ENCODE measurements at places on chromosomes 12 and 14.
A peak's percentile ranks its signal among the peaks of the same experiment; 100 is the strongest.

- no peak for DNase-seq
Observed at GRCh38 chr12:27922531-27923139, 49.9 kb downstream of the PTHLH start.

GRCh38 chr12:58459191-58459590, 461.1 kb downstream of the LRIG3 start:
- DNase-seq, result no peak

GRCh38 chr12:45469902-45470301, 254.0 kb downstream of the ANO6 start:
- no peak for DNase-seq

DNA sequence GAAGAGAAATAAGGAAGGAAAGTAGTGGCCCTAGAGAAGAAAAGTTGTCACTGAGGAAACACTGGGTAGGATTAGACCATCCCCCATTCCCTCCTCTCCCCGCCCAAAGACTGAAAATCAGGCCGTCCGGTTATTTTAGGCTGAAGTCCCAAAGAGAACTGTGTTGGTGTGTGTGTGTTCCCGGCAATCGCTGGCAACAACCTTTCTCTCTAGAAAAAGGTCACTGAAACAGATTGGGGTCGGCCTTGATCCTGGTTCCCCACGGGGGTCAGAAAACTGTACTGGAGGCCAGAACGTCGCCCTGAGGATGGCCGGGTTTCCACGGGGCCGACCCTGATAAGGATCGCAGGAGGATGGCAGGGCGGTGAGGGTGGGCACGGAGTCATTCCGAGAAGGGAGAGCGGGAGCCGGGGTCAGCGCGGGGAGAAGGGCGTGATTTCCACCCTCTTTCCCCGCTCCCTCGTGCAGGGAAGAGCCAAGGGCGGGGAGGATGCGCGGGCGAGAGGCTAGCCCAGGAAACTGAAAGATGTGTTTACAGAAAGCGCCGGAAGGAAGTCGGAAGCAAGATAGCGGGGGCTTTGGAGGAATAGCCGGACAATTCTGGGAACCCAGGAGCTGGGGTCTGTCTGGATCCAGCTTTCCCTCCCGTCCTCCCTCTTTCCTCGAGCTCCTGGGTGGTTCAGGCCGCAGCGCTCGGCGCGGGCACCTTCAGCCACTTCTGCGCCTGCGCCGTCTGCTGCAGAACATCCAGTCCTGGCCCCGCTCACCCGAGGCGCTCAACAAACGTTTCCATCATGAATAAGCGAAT, 25.3 kb upstream of the SPTLC2 start:
- DNase-seq, result peak; percentile 51

- no peak for DNase-seq
Observed at GRCh38 chr14:93018366-93018765, 95.4 kb downstream of the CHGA start.

GRCh38 chr14:92435154-92435553, 78.4 kb upstream of the RIN3 start:
- no peak for DNase-seq

DNA sequence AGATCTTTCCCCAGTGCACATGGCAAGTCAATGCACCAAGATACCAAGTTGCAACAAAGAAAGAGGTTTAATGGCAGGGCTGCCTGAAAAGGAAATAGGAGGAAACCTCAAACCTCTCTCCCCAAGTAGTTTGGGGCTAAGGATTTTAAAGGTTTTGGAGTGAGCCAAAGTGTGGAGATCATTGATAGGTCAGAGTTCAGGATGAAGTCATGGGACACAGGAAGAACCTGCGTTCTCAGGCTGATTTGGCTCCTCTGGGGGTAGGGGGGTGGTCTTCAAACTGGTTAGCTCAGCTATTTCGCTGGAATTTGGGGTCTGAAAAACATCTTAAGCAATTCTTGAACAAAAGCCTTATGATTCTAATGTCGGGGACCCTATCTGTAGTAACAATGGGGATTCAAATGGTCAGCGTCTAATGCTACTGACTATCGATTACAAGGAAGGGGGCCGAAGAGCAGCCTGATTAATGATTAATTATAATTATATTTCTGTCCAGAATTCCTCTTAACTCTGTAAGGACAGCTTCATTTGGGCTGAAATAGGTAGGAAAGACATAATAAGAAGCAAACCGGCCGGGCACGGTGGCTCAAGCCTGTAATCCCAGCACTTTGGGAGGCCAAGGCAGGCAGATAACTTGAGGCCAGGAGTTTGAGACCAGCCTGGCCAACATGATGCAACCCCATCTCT, 31.4 kb downstream of the AICDA start:
- no peak for DNase-seq

GRCh38 chr12:121653999-121654398, 15.5 kb downstream of the MORN3 start:
- no peak for DNase-seq

DNA sequence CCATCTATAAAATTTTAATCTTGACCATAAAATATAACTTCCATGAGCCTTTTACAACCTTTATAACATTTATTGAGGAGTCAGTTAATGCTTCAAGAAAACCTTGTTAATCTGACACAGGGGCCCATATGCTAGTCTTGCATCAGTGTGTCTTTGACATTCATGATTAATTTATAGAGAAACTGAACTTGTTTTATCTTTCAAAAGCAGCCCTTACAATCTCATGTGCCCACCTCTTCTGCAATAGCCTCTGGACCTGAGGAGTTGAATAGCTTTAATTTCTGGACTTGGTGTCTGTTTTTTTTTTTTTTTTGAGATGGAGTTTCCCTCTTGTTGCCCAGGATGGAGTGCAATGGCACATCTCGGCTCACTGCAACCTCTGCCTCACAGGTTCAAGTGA, 8.6 kb upstream of the LPCAT3 start:
- DNase-seq, result no peak

DNA sequence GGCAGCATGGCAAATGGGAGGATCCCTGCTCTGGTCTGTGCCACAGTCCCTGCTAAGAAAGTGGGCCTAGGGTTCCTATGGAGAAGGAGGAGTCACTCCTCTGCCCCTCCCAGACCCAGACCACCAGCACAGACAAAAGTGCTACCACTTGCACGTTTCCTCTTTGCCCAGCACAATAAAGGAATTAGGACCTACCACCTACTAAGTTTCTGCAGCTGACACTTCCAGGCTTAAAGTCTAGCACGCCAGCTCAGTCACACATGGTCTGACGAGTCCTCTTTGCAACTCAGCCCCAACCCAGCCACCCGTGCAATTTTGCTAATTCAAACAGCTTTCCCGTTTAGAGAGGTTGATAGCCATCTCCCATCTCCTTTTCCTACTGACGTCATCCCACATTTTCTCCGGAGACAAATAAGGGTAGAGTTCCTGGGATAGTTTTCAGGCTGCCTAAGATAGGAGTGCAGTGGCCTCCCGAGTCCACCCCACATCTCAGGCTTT, 66.2 kb upstream of the PTGR2 start:
- no peak for DNase-seq

- no peak for DNase-seq
Observed at GRCh38 chr14:93997916-93998870, 1.1 kb downstream of the CCDC197 start.

DNA sequence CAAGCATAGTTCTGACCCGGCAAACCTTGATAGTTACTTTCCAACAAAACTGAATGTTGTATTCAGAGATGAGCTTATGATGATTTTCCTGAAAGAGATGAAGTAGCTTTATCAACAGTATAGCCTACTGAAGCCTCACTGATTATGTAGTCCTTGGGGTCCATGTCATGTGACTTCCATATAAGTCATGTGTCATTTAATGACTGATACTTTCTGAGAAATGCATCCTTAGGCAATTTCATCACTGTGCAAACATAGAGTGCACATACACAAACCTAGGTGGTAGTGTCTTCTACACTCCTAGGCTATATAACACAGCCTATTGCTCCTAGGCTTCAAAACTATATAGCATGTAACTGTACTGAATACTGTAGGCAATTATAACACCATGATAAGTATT, 28.5 kb upstream of the TUBA1C start:
- no peak for DNase-seq

DNA sequence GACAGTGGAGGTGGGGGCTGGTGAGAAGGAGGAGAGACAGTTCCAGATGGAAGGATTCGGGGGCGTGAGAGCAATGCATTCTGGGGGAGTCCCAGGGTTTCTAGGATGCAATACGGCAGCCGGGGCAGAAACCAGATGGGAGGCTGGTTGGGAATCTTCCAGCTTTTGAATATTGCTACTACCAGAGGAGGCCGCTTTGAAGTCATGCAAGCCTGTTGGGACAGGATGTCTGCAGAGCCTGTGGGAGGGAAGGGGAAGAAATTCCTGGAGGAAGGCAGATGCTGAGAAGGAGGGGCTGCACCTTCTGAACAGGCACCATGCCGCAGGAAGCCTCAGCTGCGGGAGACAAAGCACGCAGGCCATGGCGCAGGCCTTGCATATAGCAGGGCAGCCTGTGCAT, 105.4 kb downstream of the APAF1 start:
- DNase-seq, result no peak

GRCh38 chr14:74667758-74668157, 45.1 kb downstream of the AREL1 start:
- no peak for DNase-seq

- no peak for DNase-seq
Observed at GRCh38 chr14:84804468-84804867, 725.5 kb upstream of the FLRT2 start.

DNA sequence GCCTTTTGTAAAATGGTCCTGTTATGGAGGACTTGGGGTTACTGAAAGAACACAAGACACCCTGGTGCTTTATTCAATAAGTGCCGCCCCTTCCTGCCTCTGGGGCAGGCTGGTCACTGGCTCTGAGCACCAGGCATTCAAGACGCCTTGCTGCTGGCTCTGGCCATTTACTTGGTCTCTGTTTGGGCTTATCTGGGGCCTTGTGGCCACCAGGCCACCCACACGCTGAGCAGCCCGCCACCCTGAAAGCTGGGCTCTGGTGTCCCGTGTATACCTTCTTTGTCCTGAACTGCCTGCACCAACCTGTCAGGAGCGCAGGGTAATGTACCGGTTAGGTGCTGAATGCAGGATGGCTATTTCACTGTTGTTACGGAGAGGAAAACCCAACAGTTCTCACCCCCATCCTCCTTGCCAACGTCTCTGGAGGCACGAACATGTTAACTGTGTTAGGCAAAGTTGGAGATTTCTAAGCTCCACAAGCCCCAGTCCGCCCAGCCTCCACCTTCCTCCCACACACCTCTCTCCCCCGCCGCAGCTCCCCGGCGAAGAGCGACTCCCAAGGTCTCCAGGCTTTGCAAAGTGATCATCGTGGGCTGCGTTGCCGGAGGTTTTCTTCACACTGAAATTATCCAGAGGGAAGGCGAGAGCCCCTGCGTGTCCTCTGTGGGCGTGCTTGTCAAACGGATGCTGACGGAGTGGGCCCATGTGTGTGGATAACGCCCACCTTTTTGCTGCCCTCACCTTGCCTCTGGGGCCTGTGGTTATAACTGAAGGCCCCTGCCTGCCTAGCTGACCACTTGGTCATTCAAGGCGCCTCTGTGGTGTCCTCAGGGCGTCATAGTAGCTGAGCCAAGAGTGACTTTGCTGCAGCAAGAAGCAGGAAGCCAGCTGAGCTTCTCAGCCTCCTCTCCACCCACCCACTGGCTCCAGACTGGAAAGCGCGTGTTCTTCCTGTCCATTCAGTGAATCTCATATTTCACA, 18.8 kb upstream of the BEGAIN start:
- DNase-seq, result no peak

GRCh38 chr12:56143217-56143616, 9.2 kb upstream of the MYL6B start:
- no peak for DNase-seq

DNA sequence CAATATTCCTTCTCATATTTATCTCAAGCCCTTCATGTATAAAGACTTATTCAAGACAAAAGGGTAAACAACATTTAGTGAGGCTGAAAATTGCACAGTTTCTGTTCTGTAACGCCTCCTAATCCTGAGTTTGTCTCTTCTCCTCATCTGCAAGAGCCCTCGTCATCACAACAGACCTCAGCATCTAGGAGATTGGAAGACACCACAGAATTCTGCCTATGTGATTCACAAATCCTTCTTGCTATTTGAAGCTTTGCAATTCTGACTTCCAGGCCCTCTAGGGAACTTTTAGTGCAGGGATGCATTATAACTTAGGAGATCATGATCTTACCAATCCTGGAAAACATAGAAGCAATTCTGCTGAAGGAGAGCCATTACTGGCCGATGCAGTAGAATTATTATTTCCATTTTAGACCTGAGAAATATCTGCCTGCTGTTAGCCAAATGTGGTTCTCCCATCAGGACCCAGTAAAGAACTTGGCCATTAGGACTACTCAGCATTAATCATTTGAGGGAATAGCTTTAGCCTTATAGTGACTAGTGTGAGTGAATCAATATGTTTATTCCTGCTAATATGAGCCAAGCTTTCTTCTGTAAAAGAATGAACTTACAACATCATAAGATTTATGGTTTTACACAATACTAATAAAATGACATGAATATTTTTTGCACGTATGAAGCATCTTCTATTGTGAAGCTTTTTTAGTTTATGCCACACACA, 119.5 kb downstream of the ANO4 start:
- DNase-seq, result no peak

DNA sequence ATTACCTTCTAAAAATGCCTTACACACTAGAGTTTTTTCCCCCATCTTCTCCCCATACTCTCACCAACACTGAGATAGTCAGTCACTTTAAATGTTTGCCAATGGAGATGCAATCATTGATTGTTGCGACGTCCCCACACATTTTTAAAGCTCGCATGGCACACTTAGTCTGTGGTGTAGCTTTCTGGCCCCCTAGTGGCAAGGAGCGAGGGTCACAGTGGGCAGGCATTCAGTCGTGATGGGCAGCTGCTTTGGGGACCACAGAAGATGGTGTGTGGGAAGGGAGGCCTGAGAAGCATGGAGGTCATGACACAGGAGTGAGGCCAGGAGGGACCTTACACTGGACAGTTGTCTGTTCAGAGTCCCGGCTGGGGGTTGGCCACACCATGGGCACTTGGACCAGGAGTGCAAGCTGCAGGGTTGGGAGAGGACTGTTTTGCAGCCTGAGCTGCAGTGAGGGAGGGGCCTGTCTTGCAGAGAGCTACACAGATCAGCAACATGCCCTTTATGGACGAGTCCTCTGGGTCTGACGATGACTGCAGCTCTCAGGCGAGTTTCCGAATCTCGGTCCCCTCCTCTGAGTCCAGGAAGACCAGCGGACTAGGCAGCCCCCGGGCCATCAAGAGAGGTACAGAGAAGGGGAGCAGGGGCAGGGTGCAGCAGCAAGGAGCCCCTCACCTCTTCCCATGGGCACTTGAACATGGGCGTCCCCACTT, 28.6 kb downstream of the PIGH start:
- DNase-seq, result peak; percentile 36

GRCh38 chr12:63909746-63910145, 65.2 kb downstream of the SRGAP1 start:
- DNase-seq, result no peak
